Stimulated activated CD8-positive, alpha-beta memory T cell treated with anti-CD3 and anti-CD28 coated beads, Interleukin-15, amount 100 ng/mL, for 24 hours (primary cell): ENCODE measurements at places on chromosomes 6 and 20.

DNA sequence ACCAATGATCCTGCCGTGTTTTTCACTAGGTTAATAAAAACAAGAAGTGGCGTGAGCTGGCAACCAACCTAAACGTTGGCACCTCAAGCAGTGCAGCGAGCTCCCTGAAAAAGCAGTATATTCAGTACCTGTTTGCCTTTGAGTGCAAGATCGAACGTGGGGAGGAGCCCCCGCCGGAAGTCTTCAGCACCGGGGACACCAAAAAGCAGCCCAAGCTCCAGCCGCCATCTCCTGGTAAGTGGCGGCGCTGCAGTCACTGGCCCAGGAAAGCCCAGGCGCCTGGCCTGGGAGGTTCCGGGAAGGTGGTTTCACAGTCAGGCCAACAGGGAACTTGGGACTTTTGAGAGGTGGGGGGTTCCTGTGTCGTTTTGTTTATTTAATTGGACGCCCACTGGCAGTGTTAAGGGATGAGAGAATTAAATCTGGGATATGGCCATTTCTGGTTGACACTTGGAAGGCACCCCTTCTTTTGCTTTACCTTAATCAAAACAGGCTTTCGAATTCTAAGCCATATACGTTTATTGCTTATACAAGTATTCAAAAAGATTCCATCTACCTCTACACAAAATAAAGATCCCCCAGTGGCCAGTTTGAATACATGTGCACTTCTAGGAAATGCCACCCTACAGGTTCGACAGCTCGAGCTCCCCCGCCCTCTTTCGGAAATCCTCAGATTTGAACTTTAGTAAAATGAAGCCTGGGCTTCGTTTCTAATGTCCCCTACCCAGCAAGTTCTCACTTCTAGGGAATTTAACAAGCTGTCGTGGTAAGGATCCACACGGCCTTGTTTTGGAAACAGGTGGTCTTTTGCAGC is 138.9 kb downstream of the TMEM242 start:
- peak; percentile 26 for DNase-seq

GRCh38 chr6:111192911-111193555 is 105.7 kb downstream of the SLC16A10 start:
- no peak for DNase-seq

GRCh38 chr6:42123379-42124103 is 18.9 kb downstream of the C6orf132 start:
- no peak for DNase-seq

GRCh38 chr6:154403788-154404187 is 47.2 kb upstream of the IPCEF1 start:
- no peak for DNase-seq

- no peak for DNase-seq
Observed at GRCh38 chr20:59583428-59584277, 20.7 kb upstream of the PHACTR3 start.

- no peak for DNase-seq
Observed at GRCh38 chr20:37326666-37327065, 19.3 kb upstream of the SRC start.

DNA sequence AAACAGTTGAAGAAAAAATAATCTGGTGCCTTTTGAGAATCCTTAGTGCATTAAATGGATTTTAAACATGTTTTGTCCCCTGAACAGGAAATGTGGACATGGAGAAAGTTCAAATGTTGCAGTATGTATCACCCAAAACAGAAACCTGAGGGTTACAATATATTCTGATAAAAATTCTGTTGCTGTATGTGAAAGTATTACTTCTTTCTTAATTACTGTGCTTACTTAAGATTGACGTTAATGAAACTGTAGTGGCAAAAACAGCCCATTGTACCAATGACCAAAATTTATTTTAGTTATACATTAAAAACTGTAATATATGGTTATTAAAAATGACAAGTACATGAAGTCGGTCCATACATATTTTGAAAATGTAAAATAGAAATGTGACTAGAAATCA is 100.6 kb downstream of the PRDM1 start:
- DNase-seq, result no peak

DNA sequence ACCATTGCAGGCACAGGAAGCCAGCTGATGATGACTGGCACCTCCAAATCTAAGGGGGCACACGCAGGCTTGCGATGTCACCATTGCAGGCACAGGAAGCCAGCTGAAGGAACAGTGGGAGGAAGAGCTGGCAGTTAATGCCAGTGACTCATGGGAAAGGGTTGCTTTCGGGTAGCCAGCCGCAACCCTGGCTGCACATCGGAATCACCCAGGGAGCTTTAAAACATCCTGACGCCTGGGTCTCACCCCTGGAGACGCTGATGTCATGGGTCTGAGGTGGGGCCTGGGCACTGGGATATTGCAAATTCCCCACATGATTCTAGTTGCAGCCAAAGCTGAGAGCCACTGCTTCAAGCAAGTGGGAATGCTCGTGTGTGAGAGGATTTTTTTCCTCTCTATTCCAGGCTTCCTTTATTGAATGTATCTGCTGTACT is 16.1 kb upstream of the CCN6 start:
- no peak for DNase-seq

DNA sequence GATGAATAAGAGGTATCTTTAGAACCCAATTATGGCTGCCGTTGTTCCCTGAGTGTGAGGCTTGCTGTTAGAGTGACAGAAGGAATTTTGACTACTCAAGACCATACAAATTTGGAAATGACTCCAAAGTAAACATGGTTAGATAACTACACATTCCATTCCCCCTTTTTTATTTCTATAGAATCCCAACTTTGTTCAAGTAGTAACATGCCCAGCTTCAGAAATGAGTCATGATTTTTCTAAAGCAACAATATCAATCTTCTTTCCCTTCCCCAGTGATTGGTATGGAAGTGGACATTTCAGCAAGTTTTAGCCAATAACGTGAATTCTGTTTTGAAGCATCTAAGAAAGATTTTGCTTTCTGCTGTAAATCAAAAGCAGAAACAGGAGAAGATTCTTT is 37.8 kb downstream of the HCRTR2 start:
- DNase-seq, result no peak
